HFF-Myc (cell line): ENCODE measurements at places on chromosomes 1 and 21.

GRCh38 chr1:31789259-31790065 is 25.3 kb upstream of the ADGRB2 start:
- peak; percentile 52 for DNase-seq

DNA sequence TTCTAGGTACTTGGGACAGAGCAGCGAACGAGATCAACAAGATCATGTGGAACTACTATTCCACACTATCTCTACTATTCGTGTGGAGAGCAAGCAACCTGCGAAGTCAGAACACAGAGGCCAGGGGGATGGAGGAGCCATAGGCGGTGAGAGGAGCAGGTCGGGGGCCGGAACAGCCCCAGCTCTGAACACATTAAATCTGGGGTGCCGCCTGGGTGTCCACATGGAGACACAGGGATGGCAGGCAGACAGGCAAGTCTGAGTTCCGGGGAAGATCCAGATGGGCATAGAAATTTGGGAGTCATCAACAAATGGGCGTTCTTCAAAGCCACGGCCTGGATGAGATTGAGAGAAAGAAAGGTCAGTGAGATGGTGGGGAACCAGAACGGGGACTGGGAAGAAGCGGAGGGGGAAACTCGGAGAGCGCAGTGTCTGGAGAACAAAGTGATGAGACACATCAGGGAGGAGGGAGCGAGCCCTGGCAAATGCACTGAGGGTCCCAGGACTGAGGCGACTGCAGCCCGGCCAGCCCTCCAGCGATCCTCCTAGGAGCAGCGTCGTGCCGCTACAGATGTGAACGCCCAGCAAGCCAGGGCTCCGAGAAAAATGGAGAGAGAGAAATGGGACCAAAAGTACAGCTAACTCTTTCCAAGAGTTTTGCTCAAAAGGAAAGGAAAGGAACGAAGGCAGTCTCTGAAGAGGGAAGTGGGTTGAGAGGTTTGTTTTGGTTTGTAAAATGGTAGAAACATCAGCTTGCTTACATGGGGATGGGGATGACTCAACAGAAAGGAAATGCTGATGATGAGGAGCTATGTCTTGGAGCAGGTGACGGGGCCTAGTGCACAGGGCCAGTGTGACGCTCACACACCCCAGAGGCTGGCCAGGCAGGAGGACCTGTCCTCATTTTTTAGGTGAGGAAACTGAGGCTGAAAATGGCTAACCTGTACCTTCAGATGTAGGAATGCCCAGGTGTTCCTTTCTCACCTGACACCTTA is 84.5 kb downstream of the GLIS1 start:
- DNase-seq = peak; percentile 24

GRCh38 chr1:83718338-83718737 is 280.6 kb downstream of the TTLL7 start:
- no peak for DNase-seq

DNA sequence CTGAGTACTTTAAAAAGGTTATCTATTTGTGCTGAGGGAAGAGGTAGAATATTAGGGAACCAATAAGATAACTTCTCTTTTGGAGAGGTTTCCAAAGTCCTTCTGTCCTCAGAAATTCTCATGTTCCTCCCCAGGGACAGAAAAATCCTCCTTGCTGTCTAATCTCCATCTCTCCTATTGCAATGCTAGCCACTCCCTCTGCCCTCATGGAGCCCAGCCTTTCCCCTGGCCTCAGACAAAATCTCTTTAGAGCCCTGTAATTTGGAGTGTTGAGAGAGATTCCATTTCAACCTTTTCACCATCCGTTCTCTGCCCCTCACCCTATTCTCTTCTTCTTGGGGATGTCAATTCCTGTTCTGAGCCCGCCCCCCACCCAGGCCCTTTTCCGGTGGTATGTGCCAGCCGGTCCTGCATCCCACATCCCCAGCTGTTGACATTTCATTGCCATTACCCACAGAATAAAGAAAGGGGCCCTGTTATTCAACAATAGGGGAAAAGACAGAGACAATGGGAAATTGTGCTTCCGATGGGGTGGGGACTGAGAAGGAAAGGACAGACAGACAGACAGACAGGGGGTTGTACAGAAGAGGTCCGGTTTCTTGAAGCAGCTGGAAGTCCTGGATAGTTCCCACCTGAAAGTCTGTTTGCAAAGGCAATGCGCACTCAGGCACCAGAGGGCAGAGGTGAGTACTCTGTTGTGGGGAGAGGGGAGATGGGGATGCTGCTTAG is at the start of gene HAPLN2:
Gene HAPLN2, plus strand, starts transcription at position 563 of the 729 bp plus-strand sequence. CDS start 4,076 bp downstream, outside the sequence.
- no peak for DNase-seq

GRCh38 chr1:208343226-208343625 is 99.0 kb upstream of the PLXNA2 start:
- no peak for DNase-seq

GRCh38 chr1:10680487-10680886 is 116.0 kb downstream of the CASZ1 start:
- DNase-seq = no peak

DNA sequence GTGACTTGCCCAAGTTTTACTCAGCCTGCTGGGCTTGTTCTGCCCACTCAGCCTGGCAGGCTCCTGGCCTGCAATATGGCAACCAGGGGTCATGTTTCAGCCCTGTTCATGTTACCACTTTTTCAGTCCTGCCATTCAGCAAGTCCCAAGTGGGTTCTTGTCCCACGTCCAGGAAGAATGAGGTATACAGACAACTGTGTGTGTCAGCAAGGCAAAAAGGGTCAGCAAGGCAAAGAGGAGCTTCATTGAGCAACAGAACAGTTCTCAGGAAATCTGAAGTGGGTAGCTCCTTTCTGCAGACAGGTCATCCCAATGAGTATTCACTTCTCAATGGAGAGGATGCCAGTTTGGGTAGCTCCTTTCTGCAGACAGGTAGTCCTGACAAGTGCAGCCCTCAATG is 1233.3 kb upstream of the B3GALT2 start:
- peak; percentile 2 for DNase-seq

- DNase-seq = no peak
Observed at GRCh38 chr1:108553905-108554304, 6.0 kb upstream of the EEIG2 start.

GRCh38 chr21:21101911-21102310 is 103.7 kb downstream of the NCAM2 start:
- no peak for DNase-seq

- DNase-seq = no peak
Observed at GRCh38 chr1:10761503-10762152, 34.8 kb downstream of the CASZ1 start.

GRCh38 chr1:242083742-242084141 is 84.8 kb upstream of the MAP1LC3C start:
- DNase-seq = no peak

DNA sequence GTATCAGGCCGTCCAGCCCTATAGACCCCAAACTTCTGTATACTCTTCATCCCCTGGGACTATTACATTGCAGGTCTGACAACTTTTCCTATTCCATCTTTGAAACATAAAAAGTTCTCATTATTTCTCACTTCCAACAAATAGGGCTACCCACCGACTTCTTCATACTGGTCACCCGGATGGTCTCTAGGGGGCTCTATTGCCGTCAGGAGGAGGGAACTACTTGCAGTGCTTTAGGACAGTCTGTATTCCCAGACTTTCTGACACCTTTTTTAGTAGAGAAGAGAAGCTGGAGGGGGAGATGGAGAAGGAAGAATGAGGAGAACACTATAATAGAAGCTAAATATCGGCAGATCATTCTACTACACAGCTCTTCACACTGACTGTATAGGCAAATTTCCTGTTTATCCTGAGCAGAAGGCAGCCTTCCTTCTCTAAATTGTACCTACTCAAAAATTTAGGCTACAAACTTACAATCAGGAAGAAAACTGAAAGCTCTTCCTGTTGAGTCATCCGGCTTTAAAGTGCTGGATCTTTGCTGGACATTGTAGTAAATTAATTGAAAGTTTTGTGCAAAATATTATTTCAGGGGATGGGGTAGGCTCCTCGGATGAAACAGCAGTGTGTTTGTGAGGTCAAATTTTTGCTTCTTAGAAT is 54.6 kb downstream of the CDC7 start:
- no peak for DNase-seq

DNA sequence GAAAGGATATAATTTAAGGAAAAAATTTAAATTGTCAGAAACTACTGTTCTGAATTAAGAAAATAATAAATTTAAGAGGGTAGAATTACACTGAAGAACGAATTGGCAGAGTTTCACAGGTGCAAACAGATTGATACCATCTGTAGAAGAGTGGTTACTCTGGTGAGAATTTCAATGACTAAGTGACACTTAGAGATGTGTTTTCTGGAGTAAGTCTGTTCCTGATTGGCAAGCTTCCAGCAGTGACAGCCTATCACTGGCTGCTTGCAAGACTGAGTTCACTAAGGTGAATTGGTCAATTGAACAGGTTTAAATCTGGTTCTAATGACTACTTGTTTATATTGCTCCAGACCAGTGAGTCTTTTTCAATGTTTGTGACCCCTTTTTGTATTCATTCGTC is 838.2 kb upstream of the RGS18 start:
- DNase-seq = no peak

DNA sequence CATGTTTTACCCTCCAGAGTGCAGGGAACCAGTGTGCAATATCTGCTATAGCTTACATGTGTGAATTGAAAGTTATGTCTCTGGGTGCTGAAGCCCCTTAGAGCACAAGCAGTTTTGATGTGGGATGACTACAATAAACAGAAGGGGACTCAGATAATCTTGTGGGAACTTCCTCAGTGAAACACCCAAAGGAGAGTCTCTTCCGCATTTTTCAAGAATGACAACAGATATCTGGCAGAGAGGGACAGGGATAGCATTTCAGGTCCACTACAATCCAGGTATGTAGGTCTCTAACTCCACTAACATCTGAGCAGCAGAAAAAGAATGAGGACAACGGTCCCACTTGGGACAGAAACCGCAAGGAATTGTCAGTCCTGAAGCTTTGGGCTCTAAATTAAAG is 67.6 kb upstream of the PDE4B start:
- no peak for DNase-seq

GRCh38 chr21:37366482-37367316 is at the start of gene DYRK1A:
DYRK1A (plus strand) TSS chr21:37366773; CDS start chr21:37420375, 53,602 bp downstream.
- peak; percentile 98 for DNase-seq

- no peak for DNase-seq
Observed at GRCh38 chr21:38478782-38479181, 19.5 kb downstream of the ERG start.

GRCh38 chr1:169200319-169200718 is 93.8 kb downstream of the ATP1B1 start:
- no peak for DNase-seq

DNA sequence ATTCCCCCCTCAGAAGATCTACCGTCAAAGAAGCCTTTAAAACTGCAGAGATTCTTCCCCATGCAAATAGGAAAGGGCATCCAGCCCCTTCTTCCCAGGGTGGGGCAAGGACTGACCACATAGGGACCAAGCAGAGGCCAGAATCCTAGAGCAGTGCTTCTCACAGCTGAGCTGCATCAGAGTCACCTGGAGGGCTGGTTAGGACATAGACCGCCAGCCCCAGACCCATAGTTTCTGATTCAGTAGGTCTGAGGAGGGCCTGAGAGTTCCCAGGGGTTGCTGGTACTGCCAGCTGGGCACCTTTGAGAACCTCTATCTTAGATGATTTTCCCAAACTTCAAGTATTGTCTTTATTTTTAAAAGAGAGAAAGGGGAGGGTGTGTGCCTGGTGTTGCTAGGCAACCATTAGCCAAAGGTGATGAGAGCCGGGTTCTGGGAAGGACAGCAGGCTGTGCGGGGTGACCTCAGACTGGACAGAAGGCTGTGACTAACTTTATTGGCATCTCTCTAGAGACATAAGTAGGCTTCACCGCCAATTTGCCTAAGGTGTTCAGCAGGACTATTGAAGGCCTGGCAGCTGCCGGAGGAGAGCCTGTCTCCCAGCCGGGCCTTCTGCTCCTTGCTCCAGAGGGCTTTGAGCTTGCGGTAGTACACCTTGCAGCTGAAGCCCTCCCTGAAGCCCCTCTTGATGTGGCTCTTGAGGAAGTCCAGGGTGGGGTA is 3.0 kb downstream of the SPATA46 start:
- DNase-seq = no peak

- DNase-seq = no peak
Observed at GRCh38 chr21:20617130-20617529, 381.1 kb upstream of the NCAM2 start.

GRCh38 chr1:55708781-55709180 is 493.6 kb upstream of the USP24 start:
- DNase-seq = no peak

GRCh38 chr21:45261093-45261492 is 26.6 kb downstream of the POFUT2 start:
- no peak for DNase-seq

DNA sequence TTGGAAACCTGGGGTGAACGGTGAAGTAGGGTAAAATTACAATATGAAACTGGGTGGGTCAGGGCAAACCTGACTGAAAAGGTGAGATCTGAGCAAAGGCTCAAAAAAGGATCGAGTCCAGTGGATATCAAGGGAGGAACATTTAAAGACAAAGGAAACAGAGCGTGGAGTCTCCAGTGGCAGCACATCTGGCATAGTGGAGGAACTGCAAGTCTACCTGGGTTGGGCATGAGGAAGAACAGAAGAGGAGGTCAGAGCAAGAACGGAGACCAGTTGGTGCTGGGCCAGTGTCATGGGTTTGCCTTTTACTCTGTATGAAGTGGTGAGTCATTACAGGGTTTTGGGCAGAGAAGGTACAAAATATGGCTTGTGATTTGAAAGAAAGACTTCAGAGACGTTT is 163.7 kb downstream of the NTPCR start:
- DNase-seq = no peak

GRCh38 chr1:30909365-30910068 is 959 bp upstream of the SDC3 start:
- no peak for DNase-seq
